ENCODE measurements at places on chromosomes 7 and 10.

DNA sequence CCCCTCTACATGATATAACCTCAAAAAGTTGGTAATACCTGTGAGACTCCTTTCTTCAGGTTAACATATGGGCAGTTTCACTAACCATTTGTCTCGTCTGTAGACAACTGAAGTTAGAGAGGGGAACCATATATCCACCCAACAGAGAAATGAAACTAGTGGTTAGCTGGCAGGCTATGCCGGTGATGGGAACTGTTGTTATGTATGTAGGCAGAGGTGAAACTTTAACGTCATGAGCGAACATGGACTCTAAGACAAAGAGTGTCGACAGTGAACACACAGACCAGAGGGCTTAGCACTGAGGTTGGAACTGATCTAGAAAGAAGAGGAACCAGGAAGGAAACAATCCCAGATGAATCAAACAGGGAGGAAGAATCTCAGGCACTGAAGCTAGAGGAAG is 112.4 kb downstream of the ELMO1 start:
- DNase-seq: no peak

- DNase-seq: no peak
Measured at GRCh38 chr10:17655567-17656146, 11.7 kb downstream of the STAM start.

GRCh38 chr7:80244206-80244916 is 109.7 kb downstream of the GNAI1 start:
- DNase-seq: no peak

DNA sequence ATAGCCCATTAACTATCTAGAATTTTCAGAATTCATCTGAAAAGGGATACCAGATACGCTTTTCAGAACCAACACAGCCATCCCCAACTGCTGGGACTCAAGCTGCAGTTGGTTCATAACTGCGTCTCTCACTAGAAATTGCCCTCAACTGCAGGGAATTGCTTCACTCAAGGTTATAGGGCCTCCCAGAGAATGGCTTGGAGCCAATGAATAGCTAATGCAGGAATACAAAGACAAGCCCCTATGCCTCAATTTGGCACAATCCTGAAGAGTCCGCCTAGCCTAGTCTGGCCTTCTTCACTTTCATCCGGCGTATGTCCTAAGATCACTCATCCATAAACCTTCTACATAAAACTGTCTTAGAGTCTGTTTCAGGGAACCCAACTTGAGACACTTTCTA is 164.0 kb downstream of the SKAP2 start:
- DNase-seq: no peak

GRCh38 chr7:82521906-82522445 is 78.4 kb upstream of the CACNA2D1 start:
- no peak for DNase-seq

GRCh38 chr10:57579926-57580325 is 687.8 kb downstream of the IPMK start:
- no peak for DNase-seq

DNA sequence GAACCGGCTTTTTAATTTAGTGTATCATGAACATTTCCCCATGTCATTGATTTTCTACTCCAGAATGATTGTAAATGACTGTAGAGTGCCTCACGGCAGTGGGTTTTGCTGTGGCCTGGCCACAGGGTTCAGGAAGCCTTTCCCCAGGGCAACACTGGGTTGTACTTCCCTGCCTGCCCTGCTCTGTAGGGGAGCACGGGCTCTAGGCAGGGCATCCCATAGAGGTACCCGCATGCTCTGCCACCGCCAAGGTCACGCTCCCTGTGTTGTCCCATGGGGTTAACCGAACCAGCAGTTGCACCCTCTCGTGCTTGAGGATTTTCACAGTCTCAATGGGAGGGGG is 63.8 kb downstream of the BPGM start:
- no peak for DNase-seq

DNA sequence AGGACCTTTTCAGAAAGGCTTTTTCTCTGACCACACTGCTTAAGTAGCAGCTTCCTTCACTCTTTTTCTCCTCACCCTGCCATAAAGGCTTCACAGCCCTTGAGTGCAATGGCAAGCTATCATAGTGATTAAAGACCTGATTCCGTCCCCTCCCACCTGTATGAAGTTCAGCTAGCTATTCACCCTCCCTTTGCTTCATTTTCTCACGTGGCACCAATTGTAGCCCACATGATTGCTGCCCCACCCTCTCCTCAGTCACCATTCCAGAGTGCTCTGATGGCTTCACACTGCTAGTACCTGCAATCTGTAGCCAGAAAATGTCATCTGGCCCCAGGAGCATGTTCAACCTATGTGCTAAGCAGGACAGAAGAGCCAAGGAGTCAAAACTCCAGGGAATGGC is 523.8 kb downstream of the GRM8 start:
- DNase-seq: no peak

- DNase-seq: no peak
Measured at GRCh38 chr10:71536332-71536731, 139.6 kb downstream of the CDH23 start.

- DNase-seq: no peak
Measured at GRCh38 chr10:4281190-4281825, 496.3 kb upstream of the KLF6 start.

DNA sequence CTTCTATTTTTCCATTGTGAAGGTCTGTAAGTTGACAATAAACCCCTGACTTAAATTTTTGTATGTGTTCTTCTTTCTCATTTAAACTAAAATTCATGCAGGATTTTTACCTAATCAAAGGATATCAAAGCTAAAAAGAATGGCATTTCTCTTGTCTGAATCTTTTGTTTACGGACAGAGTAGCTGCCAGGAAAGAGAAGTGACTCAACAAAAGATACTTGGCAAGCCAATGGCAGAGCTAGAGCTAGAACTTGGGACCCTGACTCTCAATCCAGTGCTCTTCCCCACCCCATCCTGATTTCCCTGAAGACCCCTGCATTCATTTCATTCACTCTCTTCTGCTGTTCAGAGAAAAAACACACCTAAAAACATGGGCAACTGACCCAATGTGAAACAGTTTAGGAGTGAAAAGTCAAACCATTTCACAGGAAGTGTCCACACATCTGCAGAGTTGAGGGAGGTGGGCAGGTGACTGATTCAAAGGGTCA is 40.2 kb upstream of the PDLIM1 start:
- no peak for DNase-seq
